ENCODE measurements at places on chromosomes 7 and 10.

DNA sequence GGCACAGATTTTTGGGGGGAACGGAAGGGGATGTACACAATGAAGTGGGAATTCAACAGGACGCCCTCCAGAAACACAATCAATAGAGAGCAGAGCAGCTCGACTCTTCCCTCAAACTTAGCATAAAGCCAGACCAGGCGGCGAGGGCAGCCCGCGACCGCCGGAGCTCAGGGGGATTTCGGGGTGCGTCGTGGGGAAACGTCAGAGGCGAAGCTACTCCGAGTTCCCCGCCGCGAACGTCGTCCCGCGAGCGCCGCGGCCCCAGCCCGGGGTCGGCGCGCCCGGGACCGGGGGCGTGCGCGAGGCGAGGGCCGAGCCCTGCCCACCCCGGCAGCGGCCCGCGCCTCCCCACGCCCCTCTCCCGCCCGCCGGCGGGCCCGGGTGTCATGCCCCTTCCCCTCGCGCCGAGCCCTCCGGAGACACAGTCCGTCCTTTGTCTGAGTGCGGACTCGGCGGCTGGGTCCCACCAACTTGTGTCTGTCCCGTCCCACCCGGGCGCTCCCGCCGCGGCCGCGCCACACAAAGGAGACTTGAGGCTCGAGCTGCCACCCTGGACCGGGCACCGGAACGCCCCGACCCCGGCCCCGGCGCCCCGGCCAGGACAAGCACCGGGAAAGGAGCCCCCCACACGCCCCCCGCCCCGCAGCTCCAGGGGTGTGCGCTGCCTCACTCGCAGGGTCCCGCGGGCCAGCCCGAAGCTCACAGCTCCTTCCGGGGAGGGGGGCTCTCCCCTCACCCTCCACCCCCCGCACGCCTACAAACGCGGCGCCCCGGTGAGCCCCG, 634 bp downstream of the EZH2 start:
- DNase-seq: peak; percentile 15

DNA sequence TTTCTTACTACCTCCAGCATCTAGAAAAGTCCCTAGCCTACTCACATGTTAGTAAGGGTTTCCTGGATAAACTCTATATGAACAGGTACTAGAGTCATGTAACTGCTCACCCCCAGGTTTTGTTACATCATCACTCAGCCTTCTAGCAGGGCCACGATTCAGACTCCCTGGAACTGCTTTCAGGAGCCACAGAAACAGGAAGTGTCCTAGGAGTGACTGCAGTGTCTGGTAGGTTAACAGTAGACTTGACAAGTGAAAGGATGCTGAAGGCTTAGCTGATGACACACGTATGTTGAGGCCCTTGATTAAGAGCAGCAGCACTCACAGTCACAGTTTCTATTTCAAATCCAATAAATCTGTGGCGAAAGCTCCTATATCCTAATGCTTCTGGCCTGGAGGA, 101.2 kb downstream of the DNMBP start:
- no peak for DNase-seq

DNA sequence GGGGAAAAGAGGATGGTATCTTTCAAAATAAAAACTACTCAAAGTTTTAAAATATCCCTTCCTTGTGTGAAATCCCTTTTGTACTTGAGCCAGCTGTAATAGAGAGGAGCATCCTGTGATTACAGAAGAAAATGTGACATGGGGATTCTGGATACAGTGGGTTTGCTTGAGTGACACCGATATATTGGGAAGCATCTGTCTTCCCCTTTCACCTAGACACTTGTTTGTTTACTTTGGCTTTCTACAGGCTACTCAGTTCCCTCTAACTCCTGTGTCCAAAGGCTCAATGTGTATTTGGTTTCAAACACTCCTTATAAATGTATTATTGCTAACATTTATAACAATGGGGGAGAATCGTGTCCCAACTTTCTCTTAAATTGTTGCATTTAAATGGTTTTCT, 24.4 kb downstream of the CPED1 start:
- no peak for DNase-seq

DNA sequence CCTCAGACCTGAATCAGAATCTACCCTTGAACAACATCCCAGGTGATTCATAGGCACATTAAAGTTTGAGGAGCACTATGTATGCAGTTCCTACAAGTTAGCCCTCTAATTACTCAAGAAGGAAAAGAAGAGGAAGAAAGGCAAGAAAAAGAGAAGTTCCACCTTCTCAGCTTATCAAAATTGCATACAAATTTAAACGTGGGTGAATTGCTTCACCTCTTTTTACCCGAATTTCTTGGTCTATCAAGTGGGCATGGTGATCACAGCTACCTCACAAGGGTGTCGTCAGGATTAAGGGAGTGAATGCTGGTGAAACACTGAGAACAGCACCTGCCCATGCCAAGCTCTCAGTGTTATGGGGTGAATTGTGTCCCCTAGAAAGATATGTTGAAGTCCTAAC, 43.8 kb upstream of the PAPSS2 start:
- no peak for DNase-seq

DNA sequence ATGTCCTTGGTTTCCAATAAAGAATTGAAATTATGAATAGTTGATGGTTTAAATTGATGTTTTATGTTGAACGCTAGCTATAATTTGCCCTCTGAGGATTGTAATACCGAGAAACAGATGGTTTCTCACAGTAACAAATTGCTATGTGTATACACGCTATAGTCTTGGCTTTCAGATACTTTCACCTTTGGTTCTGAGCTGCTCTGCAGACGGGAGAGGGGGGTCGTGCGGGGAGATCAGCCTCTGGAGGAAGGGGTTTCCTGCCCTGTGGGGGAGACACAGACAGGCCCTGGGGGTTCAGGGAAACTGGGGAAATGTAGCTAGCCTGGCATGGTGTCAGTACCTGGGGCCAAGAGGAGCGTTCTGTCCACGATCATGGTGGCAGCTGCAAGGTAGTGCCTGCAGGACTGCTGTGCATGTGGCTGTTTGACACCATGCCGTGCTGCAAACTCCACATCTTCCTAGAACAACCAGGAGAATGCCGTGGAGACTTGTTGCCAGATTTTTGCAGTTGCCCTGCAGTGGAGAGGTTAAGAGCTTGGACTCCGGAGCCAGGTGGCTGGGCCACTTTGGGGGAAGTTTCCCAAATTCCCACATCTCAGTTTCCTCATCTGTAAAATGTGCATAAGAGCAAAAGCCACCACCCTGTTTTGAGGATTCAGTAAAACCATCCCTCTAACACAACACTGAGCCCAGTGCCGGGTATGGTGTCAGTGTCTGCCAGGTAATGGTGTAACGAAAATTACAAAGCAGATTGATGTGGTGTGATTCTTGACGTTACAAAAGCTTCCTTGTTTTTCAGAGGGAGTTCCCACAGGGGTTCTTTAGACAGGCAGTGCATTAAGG, 167.9 kb downstream of the CUX1 start:
- DNase-seq: no peak

DNA sequence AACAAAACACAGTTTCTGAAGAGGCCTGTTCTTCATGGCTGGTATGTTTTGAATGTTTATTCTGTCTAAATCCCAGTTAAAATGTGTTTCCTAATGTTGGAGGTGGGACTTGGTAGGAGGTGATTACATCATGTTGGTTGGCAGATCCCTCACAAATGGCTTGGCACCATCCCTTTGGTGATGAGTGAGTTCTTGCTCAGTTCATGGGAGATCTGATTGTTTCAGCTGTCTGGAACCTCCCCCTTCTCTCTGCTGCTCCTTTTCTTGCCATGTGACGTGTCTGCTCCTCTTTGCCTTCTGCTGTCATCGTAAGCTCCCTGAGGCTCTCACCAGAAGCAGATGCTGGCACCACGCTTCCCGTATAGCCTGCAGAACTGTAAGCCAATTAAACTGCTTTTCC, 383.6 kb upstream of the TPK1 start:
- no peak for DNase-seq

DNA sequence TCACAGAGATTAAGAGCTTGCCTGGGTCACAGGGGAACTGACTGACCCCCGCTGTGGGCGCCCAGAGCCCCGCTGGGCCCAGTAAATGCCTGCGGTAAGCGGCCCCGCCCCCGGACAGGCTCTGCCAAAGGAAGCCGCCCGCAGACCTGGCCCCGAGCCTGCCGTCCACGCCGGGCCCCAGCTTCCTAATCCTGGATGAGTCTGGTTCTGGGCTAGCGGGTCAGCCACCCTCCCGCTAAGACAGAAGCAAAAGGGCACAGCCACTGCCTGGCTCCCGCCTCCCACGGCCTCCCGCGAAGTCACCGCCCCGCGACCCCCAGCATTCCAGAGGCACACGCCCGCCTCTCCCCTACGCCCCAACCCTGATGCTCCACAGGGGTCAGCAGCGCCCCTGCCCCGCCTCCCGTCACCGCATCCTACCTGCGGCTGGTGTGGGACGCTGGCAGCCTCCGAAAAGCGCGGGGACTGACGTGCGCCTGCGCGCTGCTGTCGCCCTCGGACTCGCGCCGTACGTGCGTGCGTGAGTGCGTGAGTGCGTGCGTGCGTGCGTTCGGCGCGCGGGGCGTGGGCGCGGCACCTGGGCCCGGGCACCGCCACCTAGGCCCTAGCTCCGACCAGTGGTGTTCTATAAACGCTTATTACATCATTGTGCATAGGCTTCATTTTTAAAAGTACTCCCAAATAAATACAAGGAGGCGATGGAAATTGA, at the start of gene FIGNL1:
FIGNL1 (minus strand) TSS at position 470 of the 709 bp plus-strand sequence. CDS start 3,063 bp downstream, outside the sequence.
- DNase-seq: peak; percentile 78

DNA sequence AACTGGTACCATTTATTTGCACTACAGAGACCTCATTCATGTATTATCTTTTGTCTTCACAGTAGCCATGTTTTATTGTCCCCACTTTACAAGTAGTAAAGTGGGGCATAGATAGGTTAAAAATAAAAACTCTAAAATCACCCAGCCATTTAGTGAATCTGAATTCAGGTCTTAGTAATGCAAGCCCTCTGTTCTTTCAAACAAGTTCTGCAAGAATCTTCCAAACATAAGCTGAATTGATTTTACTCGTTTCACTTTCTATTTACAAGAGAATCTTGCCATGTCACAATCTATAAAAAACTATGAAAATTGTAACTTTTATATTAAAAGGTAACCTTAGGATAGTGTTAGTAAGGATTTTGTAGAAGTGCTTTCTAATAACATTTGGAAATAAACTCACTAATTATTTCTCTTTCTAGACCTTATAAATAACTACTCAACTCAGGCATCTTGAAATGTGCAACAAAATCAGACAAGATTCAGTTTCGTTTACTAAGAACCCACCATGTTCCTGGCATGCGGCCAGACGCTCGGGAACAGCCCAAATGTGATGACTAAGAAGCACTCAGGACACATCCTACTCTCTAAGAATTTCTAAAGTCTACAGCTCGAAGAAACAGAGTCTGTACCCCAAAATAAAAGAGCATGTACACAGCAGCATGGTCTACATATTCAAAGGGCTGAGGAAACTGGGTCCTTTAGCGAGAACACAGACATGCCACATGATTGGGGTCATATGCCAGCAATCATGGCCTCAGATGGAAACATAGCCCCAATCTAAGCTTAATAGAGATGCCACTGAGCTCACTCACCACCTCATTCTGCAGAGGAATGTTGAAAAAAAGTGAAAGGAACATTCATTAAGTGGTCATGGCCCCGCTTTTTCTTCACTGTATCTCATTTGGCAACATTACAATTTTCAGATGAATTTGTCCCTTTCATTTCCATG, 167.6 kb downstream of the AMPH start:
- DNase-seq: no peak

DNA sequence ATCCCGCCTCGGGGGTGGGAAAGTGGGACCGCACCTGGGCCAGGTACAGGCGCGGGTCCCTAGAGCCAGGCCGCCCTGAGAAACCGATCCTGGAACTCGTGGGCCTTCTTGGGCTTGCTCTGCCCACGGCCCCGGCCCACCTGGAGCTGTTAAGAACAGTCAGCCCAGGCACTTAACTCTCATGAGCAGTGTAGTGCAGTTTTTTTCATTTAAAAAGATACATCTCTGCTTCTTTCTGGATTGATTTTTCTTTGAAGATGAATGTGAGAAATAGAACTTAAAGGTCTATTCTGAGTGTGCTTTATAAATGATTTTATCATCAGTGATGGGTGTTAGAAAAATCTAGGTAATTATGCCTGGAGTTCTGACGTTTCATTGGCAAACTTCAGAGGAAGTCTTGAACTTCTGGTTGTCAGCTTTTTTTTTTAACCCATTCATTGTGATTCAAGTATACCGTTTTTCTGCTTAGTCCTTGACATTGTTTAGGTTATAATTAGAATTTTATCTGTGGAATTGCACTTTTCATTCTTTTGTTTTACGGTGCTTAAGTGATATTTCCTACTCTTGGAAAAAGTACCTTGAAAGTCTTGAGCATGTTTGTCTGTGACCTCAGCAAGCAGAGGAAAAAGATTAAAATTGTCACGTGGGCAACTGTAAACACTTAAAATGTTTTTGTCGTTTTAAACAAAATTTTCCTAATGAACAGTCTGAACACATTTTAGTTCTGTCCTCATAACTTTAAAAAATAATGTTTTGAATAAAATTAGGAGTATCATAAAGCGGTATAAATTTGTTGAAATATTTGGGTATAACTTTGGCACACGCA, 906 bp downstream of the CDK1 start:
- no peak for DNase-seq

Data from SHP77 (cell line).